ENCODE measurements at places on chromosomes 7 and 10. TPM values are rescaled to one million over a fixed set of nuclear protein-coding genes. Genes with fewer than 3 reads are reported as not detected.

GRCh38 chr10:80609331-80609730 lies 71.6 kb downstream of the SH2D4B start:
- H3K36me3 ChIP-seq: no peaks in the 10 kb centered on the region
- no peak for DNase-seq
- H3K27ac ChIP-seq: no peak overlapping the region
- no peaks in the 10 kb centered on the region for H3K4me1 ChIP-seq

DNA sequence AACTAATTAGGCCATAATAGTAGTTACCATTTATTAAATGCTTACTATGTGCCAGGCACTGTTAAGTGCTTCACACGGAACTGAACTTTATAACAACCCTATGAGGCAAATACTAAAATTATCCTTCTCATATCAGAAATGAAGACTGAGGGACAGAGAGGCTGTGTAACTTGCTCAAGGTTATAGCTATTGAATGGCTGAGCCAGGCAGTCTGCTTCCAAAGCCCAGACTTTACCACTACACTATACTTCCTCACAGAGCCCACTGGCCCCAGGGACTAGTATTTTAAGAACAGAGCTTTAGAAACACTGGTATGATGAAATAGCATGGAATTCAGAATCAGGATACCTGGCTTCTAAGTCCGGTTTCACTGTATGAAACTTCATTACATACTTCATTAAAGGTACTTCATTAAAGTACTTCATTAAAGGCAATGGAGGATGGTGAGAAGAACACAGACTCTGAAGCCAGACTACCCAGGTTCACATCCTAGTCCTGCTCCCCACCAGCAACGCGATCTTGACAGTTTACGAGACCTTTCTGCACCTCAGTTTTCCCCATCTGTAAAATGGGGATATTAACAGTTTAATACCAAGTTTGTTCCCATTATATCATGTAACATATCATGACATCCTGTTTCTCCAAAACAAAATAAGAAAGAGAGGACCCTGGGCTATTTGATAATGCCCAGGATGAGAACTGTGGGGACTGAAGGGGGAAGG lies 19.6 kb downstream of the ANXA11 start:
- no peaks in the 10 kb centered on the region for H3K27me3 ChIP-seq
- H3K4me3 ChIP-seq: no peak overlapping the region
- no peak for DNase-seq
- no peaks in the 10 kb centered on the region for H3K36me3 ChIP-seq

DNA sequence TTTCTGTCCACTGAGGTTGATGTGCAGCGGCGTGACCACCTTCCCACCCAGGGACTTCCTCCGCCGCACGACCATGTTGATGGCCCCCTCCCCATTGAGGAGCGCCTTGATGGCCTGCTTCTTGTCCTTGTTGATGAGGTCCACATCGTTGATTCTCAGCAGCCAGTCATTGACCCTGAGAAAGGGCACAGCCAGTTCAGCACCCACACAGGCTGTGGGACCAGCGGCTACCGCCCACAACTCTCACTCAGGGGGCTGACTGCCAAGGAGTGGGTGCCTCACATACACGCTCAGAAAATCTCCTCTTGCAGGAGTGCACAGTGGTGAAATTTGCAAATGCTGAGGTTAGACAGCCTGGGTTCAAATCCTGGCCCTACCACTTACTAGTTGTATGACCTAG lies 97.2 kb downstream of the DLG5 start:
- H3K4me1 ChIP-seq: no peaks in the 10 kb centered on the region
- no peak overlapping the region for H3K27ac ChIP-seq
- no peaks in the 10 kb centered on the region for H3K27me3 ChIP-seq
- no peak for DNase-seq
- no peak overlapping the region for H3K4me3 ChIP-seq
- H3K36me3 ChIP-seq: no peaks in the 10 kb centered on the region

- no peak overlapping the region for H3K27ac ChIP-seq
- no peaks in the 10 kb centered on the region for H3K4me1 ChIP-seq
- no peak overlapping the region for H3K4me3 ChIP-seq
- no peaks in the 10 kb centered on the region for H3K27me3 ChIP-seq
- DNase-seq: no peak
These were observed 162.2 kb downstream of the ELMO1 start for GRCh38 chr7:37286454-37286832.

DNA sequence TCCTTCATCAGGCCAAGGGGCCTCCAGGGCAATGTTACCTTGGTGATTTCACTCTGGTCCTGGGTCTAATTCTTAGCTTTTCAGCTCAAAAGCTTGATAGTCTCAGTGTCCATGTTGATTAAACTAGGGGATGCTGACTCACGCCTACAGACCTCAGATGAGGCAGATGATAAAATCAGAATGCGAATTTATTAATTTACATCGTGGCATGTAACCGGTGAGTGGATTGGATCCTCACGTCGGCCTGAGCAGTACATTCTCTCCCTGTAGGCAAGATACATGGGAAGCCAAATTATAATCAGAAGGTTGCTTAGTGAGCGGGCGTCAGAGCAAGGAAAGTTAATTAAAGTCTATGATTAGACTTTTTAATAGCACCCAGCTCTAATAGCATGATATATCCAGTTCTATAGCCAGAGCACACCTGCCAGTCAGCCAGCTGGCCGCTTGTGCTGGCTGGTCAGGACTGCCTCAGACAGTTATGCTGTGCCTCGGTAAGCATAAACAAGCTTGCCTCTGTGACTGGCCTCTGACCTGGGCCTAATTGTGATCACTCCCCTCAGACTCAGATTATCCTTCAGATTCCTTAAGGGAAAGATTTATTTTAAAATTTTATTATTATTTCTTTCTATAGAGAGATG lies 20.2 kb upstream of the CPA5 start:
- no peak overlapping the region for H3K4me3 ChIP-seq
- no peak for DNase-seq
- no peaks in the 10 kb centered on the region for H3K4me1 ChIP-seq
- H3K27me3 ChIP-seq: no peaks in the 10 kb centered on the region
- no peak overlapping the region for H3K27ac ChIP-seq

- H3K36me3 ChIP-seq: no peaks in the 10 kb centered on the region
- H3K4me3 ChIP-seq: no peak overlapping the region
These were observed 4.9 kb upstream of the RRP12 start for GRCh38 chr10:97406064-97406463.

- no peaks in the 10 kb centered on the region for H3K36me3 ChIP-seq
- no peak overlapping the region for H3K27ac ChIP-seq
- DNase-seq: no peak
- no peak overlapping the region for H3K4me3 ChIP-seq
These were observed 7.6 kb upstream of the HILPDA start for GRCh38 chr7:128447941-128448564.

DNA sequence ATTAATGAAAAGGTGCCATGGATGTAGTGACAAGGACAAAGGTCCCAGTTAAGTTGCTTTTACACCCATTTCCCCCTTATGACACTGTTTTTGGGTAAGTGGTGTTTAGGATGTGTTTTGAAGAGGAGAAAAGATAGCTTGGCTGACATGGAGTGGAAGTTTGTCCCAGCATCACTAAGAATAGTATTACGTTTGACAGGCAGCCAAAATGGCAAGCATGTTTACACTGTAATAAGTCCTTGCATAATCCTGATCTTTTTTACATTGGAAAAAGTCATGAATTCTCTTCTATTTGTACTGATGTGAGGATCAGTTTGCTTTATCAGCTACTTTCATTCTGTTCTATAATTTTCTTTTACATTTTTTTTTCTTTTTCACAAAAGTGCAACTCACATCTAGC lies 137.8 kb downstream of the CHRM2 start:
- no peak overlapping the region for H3K4me3 ChIP-seq
- no peaks in the 10 kb centered on the region for H3K27me3 ChIP-seq
- no peaks in the 10 kb centered on the region for H3K4me1 ChIP-seq
- no peaks in the 10 kb centered on the region for H3K36me3 ChIP-seq

DNA sequence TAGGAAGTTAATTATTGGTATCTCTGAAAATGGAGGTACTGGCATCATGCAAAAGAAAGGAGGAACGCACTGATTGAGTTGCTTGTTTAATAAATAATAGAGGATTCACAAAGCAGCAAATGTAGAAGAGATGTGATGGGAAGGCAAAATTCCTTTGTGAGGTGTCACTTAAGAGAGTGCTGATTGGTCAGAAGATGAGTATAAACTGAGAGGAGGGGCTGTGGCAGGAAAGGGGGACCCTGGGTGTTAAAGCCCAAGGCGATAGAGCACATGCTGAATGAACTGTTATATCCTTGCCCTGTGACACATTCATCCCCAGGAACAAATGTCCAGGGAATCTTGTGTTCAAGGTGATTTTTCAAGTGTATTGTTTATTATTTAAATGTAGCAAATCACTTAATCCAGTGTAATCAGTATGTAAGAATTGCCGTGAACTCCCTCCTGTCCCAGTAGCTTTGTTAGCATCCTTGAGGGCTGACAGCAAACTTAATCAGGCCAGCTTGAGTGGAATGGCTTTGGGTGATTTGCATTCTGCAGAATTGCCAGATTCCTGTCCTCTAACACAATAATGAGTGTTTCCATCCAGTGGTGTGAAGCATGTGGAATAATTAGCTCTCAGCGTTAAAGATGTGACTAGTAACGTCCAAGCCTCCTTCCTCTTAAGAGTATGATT lies 111.9 kb downstream of the CHN2 start:
- DNase-seq: no peak
- no peak overlapping the region for H3K27ac ChIP-seq
- no peaks in the 10 kb centered on the region for H3K36me3 ChIP-seq
- no peaks in the 10 kb centered on the region for H3K4me1 ChIP-seq
- no peak overlapping the region for H3K4me3 ChIP-seq

GRCh38 chr10:90912174-90912573 lies 8.7 kb downstream of the ANKRD1 start:
- H3K36me3 ChIP-seq: no peaks in the 10 kb centered on the region
- no peaks in the 10 kb centered on the region for H3K27me3 ChIP-seq
- no peak overlapping the region for H3K4me3 ChIP-seq
- DNase-seq: no peak

DNA sequence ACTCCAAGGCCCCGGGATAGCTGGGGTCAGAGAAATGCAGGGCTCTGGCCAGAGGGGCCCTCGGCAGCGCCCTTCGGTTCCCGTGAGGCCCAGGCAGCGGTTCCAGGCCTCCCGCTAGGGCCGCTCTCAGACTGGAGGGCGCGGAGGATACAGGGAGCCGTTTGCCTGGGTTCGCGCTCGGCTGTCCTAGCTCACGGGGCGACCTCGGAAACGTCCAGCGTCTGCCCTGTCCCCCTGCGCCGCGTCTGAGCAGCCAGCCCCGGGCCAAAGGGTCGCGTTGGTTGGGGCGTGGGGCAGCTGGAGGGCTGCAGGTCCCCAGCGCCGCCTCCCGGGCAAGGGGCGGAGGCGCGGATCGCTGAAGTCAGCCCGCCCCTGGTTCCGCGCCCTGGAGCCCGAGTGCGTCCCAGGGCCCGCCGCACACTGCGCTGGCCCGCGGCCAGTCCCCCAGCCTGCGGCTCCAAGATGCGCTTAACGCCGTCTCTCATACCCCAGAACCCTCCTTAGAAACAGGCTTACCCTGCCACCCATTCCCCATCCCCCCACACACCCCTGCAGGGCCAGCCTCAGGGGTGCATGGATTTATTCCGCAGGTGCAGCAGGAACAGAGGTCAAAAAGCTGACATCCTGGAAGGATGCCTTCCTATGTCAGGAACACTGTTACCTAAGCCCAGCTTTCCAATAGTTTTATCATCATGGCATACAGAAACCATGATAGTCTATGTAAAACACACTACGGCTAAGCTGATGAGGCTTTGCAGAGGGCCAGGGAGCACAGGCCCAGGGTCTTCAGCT lies 22.1 kb upstream of the OPN4 start:
- H3K36me3 ChIP-seq: no peaks in the 10 kb centered on the region
- H3K27me3 ChIP-seq: no peaks in the 10 kb centered on the region
- H3K4me1 ChIP-seq: no peaks in the 10 kb centered on the region
- DNase-seq: peak; percentile 53

GRCh38 chr7:83648464-83649241 lies at the start of gene SEMA3E:
TSS of gene SEMA3E (minus strand) at chr7:83649139.
- H3K4me3 ChIP-seq: peak within 1 kb of the TSS; percentile 26
- H3K27ac ChIP-seq: no peak within 1 kb of the TSS
- no peaks in the 10 kb centered on the region for H3K4me1 ChIP-seq
- no peaks in the 10 kb centered on the region for H3K27me3 ChIP-seq
- DNase-seq: peak; percentile 58

- no peaks in the 10 kb centered on the region for H3K36me3 ChIP-seq
- no peak overlapping the region for H3K4me3 ChIP-seq
- H3K4me1 ChIP-seq: no peaks in the 10 kb centered on the region
- peak overlapping the region; percentile 29 for H3K27ac ChIP-seq
- no peaks in the 10 kb centered on the region for H3K27me3 ChIP-seq
- peak; percentile 73 for DNase-seq
These were observed 35.1 kb downstream of the EGFR start for GRCh38 chr7:55053651-55054571.

DNA sequence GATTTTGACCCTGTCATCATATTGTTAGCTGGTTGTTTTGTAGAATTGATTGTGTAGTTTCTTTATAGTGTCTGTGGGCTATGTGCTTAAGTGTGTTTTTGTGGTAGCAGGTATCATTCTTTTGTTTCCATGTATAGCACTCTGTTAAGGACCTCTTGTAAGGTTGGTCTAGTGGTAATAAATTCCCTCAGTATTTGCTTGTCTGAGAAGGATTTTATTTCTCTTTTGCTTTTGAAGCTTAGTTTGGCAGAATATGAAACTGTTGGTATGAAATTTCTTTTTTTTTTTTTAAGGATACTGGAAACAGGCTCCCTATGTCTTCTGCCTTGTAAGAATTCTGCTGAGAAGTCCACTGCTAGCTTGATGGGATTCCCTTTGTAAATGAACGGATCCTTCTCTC lies 1073.4 kb downstream of the LRMDA start:
- no peak for DNase-seq
- no peaks in the 10 kb centered on the region for H3K27me3 ChIP-seq
- no peaks in the 10 kb centered on the region for H3K4me1 ChIP-seq
- no peak overlapping the region for H3K27ac ChIP-seq

DNA sequence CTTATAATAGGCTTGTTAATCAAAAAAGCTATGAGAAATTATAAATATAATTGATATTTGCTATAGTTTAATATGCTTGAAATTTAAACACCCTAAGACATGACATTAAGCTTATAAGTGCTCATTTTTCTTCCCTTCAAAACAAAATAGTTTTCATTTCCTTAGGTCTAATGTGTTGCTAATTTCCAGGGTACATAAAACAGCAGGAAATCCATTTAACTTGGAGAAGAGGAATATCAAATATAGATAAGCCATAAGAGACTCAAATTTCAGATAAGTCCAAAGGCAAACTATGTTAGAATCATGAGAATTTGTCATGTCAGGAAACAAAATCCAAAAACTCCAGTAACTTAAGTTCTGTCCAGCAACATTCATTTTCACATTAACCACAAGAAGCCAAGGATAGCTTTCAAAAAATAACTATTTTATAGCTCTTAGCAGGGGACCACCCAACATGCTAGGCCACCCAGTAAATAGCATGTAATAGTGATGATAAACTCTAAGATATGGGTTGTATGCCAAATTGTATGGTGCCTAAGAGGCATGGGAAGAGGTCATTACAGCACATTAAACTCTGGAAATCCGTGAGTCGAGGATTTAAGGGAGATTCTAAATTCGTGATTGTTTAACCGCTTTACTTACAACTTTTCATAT lies 298.1 kb downstream of the CRPPA start:
- H3K27me3 ChIP-seq: no peaks in the 10 kb centered on the region
- H3K36me3 ChIP-seq: no peaks in the 10 kb centered on the region
- DNase-seq: no peak
- no peaks in the 10 kb centered on the region for H3K4me1 ChIP-seq

The SOSTDC1 gene
- polyA plus RNA-seq: not detected

The ACTA2 gene
- polyA plus RNA-seq: 4,826 TPM

The GRID1 gene
- polyA plus RNA-seq: not detected

The UBN2 gene
- polyA plus RNA-seq: 2.5 TPM

The NCAPG2 gene
- polyA plus RNA-seq: 2.9 TPM
